ENCODE measurements at places on chromosomes 1 and 21. TPM values are rescaled to one million over a fixed set of nuclear protein-coding genes. Genes with fewer than 3 reads are reported as not detected.

DNA sequence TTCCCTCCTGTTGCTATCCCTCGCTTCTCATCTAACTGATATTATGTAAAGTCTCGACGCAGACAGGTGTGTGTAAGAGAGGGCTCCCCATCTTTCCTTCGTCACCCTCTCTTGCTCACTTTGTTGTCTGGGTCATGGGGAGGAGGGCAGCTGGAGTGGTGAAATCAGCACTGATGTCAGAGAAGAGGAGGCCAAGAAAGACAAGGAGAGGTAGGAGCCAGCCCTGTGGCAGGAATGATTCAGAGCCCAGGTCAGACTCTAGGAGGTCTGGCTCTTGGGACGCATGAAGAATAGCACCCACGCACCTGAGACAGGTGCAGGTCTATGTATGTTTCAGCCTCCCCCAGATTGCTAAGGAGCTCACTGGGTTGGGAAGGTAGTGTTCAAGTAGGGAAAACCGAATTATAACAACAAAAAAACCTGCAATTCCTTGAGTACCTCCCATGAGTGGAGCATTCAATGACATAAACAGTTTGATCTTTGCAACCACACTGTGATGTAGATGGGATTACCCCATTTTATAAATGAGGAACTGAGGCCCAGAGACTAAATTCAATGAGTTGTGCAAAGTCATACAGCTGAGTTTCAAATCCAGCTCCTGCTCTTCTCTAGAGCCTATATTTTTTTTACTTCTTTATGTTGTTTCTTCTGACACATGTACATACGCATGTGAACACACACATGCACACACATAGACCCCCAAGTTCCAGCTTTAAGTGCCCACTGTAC, 10.4 kb downstream of the NUAK2 start:
- DNase-seq: no peak

GRCh38 chr1:226046240-226046639, 16.3 kb upstream of the H3-3A start:
- no peak for DNase-seq

DNA sequence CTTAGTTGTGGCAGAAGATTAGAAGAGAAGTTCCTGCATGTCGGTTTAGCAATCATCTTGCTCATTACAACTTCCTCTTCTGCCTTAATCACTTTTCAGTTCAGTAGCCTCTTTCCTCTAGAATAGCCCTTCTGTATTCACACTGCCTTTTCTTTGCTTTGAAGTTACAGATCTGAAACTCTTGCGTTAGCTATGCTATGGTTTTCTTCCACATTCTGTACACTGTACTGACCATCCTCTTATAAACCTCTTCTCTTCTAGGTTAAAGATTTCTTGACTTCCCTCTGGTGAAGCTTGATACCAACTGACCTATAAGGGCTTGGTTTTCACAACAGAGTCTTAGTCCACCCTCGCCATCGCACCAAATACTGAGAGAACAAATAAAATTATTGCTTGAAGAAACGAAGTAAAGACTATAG, 35.0 kb downstream of the C21orf91 start:
- no peak for DNase-seq

GRCh38 chr1:48853006-48853405, 76.3 kb upstream of the BEND5 start:
- DNase-seq: no peak

- no peak for DNase-seq
Measured at GRCh38 chr1:226985839-226986463, 45.9 kb downstream of the COQ8A start.

The KRTAP7-1 gene
- polyA plus RNA-seq: not detected

The DONSON gene
- 36.9 TPM for polyA plus RNA-seq

The DNAH14 gene
- 15.2 TPM for polyA plus RNA-seq

The FGR gene
- 1.7 TPM for polyA plus RNA-seq

The TNFRSF14 gene
- 14.7 TPM for polyA plus RNA-seq

Data from right renal cortex interstitium (tissue), 3 donors.